ENCODE measurements at places on chromosomes 1 and 21.
A peak's percentile ranks its signal among the peaks of the same experiment; 100 is the strongest.

- no peak for DNase-seq
These were observed 50.7 kb upstream of the LGALS8 start for GRCh38 chr1:236472850-236473788.

GRCh38 chr1:169814265-169814664 is 19.6 kb upstream of the METTL18 start:
- DNase-seq = no peak

- no peak for DNase-seq
These were observed at the start of gene GPR153 for GRCh38 chr1:6260961-6261614. Gene GPR153 (minus strand): TSS chr1:6261098. CDS start chr1:6254905, 6,193 bp downstream.

- DNase-seq = no peak
These were observed 8.3 kb downstream of the TSACC start for GRCh38 chr1:156346636-156347035.

DNA sequence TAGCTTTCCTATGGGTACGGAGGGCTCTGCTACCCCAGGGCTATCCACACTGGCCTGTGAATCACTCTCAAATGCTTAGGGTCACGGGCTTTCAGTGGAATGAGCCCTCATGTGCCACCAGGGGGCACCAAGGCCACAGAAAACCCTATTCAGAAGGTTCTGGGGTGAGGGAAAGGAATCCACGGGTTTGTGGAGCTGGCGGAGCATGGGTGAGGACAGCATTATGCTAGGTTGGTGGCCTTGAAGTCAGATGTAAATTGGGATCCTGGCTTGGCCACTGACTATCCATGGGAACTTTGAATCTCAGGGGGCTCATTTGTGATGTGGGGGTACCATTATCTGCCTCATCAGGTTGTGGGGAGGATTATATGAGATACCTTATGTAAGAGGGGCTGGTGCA is 5.1 kb upstream of the LAMTOR5 start:
- peak; percentile 46 for DNase-seq

- no peak for DNase-seq
These were observed 207.1 kb downstream of the RYR2 start for GRCh38 chr1:237249120-237249519.

- DNase-seq = no peak
These were observed 21.0 kb downstream of the XPR1 start for GRCh38 chr1:180652792-180653191.

DNA sequence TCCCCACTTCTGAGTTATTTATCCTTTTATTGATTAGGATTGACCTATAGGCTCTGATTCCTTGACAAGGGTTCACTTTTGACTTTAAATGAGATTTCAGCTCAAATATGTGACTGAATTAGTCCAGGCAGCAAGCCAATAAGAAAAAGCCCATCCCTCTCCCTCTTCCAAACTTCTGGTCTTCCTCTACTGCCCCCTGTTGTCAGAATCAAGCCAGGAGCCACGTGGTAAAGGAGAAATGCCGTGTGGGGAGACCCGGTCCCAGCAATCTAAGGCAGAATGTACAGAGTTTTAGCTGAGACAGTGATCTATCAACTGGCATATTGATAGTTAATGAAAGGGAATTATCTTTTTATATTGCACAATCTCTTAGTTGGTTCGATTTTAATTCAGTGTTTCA is 5.2 kb downstream of the ADAMTS5 start:
- no peak for DNase-seq

- no peak for DNase-seq
These were observed 393.5 kb downstream of the CAMTA1 start for GRCh38 chr1:7178741-7179140.

DNA sequence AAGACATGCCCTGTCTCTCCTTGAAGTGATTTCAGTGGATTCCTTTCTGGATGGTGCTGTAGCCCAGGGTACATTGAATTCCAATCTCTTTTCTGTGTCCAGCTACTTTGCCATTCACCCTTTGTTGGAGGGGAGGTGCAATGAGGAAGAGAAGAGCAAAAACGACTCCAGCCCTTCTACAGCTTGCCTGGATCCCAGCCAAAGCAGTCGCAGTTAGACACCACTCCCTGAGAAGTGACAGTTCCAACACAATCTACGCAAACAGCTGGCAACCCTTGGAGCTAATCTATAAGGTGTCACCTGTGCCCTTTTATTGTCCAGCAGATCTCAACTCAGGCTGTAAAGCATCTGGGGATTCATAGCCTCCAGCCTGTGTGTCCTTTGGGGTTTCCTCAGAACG is 4.6 kb downstream of the CD244 start:
- DNase-seq = no peak

DNA sequence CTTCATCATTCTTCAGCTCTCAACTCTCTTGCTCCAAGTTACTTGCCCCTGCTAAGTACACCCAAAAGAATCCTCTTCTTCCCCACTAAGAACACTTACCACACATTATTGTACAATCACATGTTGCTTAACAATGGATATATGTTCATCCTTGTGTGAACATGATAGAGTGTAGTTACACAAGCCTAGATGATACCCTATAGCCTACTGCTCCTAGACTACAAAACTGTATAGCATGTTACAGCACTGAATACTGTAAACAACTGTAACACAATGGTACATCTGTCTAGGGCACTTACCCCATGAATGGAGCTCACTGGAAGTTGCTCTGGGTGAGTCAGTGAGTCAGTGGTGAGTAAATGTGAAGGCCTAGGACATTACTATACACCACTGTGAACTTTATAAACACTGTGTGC is 77.4 kb downstream of the RERE start:
- no peak for DNase-seq

- DNase-seq = peak; percentile 68
These were observed 66.7 kb downstream of the MAGI3 start for GRCh38 chr1:113456967-113457366.

DNA sequence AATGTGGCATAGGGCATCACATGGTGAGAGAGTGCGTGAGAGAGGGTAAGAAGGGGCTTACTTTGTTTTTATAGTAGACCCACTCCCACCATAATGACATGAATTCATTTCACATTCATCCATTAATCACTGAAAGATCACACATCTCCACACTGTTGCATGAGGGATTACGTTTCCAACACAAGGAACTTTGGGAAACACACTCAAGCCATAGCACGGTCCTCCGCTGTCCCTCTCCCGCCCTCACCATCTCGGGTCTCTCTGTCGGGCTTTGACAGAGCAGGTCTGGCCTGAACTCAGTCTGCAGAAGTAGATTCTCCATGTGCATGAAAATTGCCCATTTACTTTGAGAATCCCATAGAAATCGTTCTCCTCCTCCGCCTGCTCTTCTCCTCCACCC is 312.2 kb downstream of the MATN1 start:
- peak; percentile 1 for DNase-seq

DNA sequence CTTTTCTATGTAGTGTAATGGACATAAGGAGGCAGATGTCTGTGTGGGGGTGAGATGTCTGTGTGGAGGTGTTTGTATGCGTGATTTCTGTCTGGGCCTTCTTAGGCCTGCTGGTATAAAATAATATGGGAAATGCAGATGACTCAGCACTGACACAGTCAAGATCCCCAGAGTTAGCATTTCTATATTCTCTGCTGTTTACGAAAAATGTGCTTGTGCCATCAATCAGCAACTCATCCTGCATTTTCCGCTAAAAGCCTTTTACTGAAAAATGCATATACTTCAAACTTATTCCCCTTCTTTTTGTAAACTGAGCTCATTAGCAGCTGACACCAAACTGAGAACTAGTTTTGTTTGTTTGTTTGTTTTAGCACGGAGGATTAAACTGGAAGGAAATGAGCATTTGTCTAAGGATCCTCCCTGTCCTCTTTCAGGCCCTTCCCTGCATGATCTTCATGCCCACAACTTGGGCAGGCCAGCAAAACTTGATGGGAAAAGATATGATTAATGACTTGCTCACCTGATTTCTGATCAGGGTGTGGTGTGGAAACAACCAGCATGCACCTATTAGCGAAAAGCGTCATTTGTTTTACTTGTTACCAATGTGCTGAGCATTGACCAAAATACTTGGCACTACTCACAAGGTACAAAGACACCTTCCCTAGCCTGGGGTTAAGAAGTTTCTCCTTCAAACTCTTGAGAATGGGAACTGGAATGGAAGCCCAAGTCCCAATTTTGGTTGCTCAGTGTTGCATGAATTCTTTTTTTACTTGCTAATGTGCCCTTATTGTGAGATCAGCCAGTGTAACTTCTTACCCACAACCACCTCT is 77.4 kb downstream of the NDUFS5 start:
- DNase-seq = no peak

Measured in prostate gland (tissue), 2 donors.